ENCODE measurements at places on chromosomes 16 and 17. TPM values are rescaled to one million over a fixed set of nuclear protein-coding genes. Genes with fewer than 3 reads are reported as not detected.

The CNTD1 gene
- not detected for total RNA-seq

The ADORA2B gene
- 0.27 TPM for total RNA-seq

The MT1H gene
- total RNA-seq, result not detected

DNA sequence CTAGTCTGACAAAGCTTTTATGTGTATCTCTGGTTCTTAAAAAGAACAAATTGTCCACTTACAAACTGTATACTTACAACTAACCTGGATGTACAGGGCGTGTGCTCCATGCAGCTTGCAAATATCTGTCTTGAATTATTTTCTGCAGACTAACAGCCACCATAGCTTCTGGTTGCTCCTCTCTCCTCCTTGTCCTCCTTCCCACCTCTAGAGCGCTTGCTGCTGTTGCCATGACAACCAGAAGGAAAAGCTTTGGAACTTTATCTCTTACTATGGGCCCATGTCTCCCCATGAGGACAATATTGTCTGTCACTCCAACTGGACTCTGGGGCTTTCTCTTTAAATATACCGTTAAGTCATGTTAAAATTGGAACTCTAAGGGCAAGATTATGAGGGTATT, 71.5 kb upstream of the DHX40 start:
- no peak overlapping the region for H3K27ac ChIP-seq
- H3K4me3 ChIP-seq, result no peak overlapping the region
- no peaks in the 10 kb centered on the region for H3K4me1 ChIP-seq
- H3K36me3 ChIP-seq, result no peaks in the 10 kb centered on the region

GRCh38 chr17:63833026-63833740, 5.7 kb upstream of the FTSJ3 start:
- peaks cover 49% of the 10 kb centered on the region for H3K4me1 ChIP-seq
- H3K36me3 ChIP-seq, result peaks cover 57% of the 10 kb centered on the region
- no peak for DNase-seq
- H3K4me3 ChIP-seq, result no peak overlapping the region
- no peak overlapping the region for H3K27ac ChIP-seq
